ENCODE measurements at places on chromosomes 11 and 22.
A peak's percentile ranks its signal among the peaks of the same experiment; 100 is the strongest.

GRCh38 chr11:115391160-115391559 lies 113.1 kb downstream of the CADM1 start:
- DNase-seq = no peak

DNA sequence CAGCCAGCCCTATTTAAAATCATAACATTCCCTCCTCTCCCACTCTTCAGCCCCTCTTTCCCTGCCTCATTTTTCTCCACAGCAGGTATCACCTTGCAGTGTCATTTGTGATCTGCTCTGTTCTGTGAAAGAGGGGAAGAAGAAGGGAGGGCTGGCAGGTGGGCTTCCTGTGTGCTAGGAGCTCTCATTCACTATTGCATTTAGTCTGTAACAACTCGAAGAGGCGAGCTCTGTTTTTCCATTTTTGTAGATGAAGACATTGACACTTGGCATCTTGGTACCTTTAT lies 52.1 kb upstream of the CRYBB3 start:
- DNase-seq = no peak

- DNase-seq = peak; percentile 56
These were observed 5.1 kb upstream of the BIRC2 start for GRCh38 chr11:102341844-102342318.

- DNase-seq = no peak
These were observed 20.9 kb downstream of the PANX1 start for GRCh38 chr11:94149431-94150017.

DNA sequence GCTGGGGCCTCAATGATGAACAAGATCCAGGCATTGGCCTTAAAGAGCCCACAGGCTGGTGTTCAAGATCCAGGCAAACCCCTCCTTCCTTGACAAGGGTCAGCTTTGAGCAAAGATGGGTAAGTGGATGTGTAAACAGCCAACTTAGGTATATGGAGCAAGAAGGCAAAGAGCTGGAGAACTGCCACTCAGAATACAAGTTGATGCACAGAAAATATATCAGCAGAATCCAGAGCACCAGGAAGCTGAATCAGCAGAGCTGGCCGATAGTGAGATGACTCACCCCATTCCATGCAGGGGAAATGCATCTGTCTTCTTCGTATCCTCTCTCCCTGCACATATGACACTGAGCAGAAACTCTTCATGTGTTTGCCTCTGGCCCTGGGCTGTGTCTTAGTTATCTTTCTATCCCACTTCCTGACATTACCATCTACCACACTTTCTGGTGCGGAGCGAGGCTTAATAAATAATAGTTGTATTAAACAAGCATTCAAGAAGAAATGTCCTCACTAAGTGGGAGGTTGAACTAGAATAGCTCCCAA lies 57.8 kb downstream of the ENDOD1 start:
- DNase-seq = no peak

DNA sequence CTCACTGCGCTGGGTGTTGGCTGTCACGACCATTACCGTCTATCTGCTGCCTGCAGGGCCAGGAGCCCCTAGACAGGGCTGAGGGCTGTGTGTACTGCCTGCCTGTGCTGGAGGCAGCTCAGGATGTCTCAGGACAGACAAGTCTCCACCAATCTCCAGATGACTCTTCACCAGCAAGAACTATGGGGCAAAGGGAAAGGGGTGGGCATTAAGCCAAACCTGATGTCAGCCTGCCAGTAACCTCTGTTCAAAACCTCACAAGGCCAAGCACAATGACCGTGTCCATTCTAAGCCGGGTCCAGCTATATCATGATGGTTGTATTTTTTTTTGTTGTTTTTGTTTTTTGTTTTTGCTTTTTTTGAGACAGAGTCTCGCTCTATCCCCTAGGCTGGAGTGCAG lies 31.6 kb downstream of the MAFF start:
- DNase-seq = no peak

DNA sequence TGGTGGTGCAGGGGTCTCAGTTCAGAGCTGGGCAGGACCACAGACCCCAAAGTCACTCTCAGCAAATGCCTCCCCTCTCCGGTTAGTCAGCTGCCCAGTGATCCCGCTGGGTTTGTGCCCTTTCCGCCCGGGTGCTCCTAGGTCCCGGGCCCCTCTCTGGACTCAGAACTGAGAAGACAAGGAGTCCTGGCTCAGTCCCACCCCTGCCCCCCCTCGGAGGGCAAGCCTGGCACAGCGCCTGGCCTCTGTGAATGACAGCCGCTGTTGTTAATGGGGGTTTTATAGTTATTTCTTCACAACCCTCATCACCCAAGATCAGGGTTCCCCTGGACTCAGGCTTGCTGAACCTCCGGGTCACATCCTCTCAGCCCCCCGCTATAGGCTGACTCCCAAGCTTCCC lies 47.6 kb downstream of the ELFN2 start:
- no peak for DNase-seq
